Testis (tissue), 5 donors: ENCODE measurements at places on chromosomes 2 and 18.

- no peak overlapping the region for H3K4me3 ChIP-seq
- no peaks in the 10 kb centered on the region for H3K27me3 ChIP-seq
- DNase-seq: no peak
- no peak overlapping the region for H3K27ac ChIP-seq
These were observed 10.3 kb upstream of the KIF3C start for GRCh38 chr2:25992556-25992955.

DNA sequence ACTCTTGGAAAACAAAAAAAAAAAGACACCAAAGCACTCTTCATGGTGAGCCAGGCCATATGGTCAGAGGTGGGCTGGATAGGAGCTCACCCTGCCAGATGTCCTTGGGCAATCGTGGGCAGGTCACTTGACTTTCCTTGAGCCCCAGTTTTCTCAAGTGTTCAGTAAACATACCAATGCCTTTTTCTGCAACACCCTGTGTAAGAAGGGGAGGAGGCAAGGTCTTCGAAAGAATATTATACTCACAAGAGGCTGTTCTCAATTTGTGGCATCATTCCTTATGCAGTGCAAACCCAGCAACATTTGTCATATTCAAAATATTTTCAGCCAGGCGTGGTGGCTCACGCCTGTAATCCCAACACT lies 22.9 kb upstream of the TMEM87B start:
- DNase-seq: no peak
- no peaks in the 10 kb centered on the region for H3K36me3 ChIP-seq
- no peak overlapping the region for H3K27ac ChIP-seq
- H3K4me3 ChIP-seq: no peak overlapping the region
- H3K27me3 ChIP-seq: no peaks in the 10 kb centered on the region

DNA sequence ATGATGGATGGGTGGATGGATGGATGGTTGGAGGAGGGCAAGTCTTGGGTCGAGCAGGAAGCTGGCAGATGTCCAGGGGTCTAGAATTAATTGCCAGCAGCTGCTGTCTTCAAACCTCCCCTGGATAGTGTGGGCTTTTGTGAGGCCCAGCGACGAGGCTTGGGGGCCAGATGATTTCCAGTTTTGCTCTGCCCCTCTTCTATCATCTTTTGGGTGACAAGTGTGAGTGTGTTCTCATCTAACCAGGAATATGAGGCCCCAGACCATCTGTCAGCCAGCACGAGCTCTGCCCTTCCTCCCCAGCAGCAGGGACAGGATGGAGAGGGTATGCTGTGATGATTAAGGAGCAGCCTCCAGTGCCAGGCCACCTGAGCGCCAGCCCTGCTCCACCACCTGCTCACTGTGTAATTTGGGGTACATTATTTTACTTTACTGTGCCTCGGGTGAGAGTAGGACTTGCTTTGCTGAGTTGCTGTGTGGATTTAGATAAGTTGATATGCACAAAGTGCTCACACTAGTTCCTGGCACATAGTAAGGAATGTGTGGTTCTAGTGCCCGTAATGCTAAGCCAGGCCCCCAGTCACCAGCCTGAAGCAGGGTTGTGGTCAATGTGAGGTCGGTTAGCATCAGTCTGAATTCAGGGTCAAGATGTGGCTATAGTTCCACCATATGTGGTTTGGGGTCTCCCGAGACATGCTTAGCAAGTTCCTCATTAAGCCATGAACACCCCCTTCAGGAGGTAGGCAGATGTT lies 251.1 kb downstream of the CYP26B1 start:
- H3K4me1 ChIP-seq: peaks cover 15% of the 10 kb centered on the region
- no peak overlapping the region for H3K27ac ChIP-seq
- H3K27me3 ChIP-seq: no peaks in the 10 kb centered on the region
- DNase-seq: no peak
- no peak overlapping the region for H3K4me3 ChIP-seq

DNA sequence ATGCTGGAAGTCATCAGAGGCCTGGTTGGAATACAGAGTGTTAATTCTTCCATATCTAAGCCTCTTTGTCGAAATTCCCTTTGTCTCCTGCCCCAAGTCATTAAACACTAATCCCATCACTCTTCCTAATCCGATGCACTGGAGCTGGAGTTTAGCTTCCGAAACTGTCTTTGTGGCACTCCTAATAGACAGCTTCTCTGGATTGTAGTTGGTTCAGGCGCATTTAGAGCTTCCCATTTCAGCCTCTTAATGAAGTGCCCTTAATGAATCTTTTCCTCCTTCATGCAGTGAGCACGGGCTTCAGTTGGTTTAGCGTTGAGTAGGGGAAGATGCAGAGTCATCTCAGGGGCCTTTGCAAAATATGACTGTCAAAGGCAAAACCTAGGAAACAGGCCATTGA lies 72.2 kb upstream of the MEIS1 start:
- DNase-seq: no peak
- no peak overlapping the region for H3K27ac ChIP-seq
- no peak overlapping the region for H3K4me3 ChIP-seq

DNA sequence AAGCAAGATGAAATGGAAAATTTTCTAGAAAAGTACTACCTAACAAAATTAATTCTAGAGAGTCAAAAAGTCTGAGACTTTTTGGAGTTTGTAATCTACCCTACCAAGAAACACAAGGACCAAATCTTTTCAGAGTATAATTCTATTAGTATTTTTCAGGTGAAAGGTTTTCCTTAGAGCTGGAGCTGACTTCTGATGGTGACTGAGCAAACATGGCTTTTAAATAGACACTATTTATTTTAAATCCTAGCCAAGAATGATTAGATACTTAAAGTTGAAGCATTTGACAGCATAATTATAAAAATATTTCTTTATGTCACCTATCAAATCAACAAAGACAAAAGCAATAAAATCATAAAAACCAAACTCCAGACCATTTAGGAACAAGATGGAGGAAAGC lies 26.6 kb downstream of the ZC3H6 start:
- H3K4me3 ChIP-seq: no peak overlapping the region
- DNase-seq: no peak
- no peaks in the 10 kb centered on the region for H3K4me1 ChIP-seq
- H3K27me3 ChIP-seq: no peaks in the 10 kb centered on the region
- H3K36me3 ChIP-seq: no peaks in the 10 kb centered on the region
